ENCODE measurements at places on chromosomes 2 and 18. TPM values are rescaled to one million over a fixed set of nuclear protein-coding genes. Genes with fewer than 3 reads are reported as not detected.

DNA sequence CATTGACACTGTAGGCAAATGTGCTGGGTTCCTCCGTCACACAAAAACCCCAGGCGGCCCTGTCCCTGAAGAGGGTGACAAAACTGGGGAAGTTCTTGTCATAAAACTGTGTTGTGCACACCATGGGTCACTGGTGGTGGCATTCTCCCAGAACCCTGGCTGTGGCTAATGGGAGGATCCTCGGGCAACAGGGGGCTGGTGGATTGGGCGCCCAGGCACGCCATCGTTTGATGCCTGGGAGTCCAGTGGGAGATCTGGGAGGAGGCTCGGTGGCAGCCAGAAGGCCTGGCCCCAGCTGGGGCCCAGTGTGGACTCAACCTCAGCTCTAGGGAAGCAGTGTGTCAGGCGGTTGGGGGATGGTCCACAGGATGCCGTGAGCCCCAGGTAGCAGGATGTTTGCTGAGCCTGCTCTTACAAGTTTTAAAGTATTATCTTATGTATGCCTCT, 140.7 kb downstream of the ACOXL start:
- H3K36me3 ChIP-seq, result peaks cover 4% of the 10 kb centered on the region
- H3K27me3 ChIP-seq, result peaks cover 6% of the 10 kb centered on the region
- H3K4me3 ChIP-seq, result peak overlapping the region; percentile 51
- DNase-seq, result no peak
- peak overlapping the region; percentile 80 for H3K27ac ChIP-seq

GRCh38 chr18:50441501-50441900, 66.7 kb downstream of the SKA1 start:
- H3K27me3 ChIP-seq, result peaks cover 3% of the 10 kb centered on the region
- no peak for DNase-seq
- H3K36me3 ChIP-seq, result no peaks in the 10 kb centered on the region
- no peaks in the 10 kb centered on the region for H3K4me1 ChIP-seq
- no peak overlapping the region for H3K4me3 ChIP-seq
- H3K27ac ChIP-seq, result no peak overlapping the region

DNA sequence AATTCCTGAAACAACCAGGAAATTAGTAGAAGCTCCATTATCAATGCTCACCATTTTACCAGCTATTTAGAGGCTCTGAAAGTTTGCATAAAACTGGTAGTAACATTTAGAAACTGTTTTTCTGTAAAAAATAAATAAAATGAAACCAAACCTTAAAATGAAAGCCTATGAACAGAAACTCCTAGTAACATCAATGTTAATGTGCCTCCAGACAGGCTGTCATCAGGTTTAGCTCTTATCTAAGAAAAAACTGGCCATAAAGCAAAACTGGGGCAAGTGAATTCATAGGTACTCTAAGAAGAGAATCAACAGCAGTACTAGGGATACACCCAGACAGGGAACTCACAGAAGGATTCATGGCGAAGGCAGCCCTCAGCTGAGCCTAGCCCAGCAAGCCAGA, 8.0 kb downstream of the E2F6 start:
- peaks cover 19% of the 10 kb centered on the region for H3K4me1 ChIP-seq
- no peak for DNase-seq
- H3K4me3 ChIP-seq, result no peak overlapping the region
- H3K27ac ChIP-seq, result no peak overlapping the region

GRCh38 chr18:69399253-69399652, 1.4 kb upstream of the DOK6 start:
- H3K4me3 ChIP-seq, result no peak overlapping the region
- peaks cover 6% of the 10 kb centered on the region for H3K36me3 ChIP-seq
- H3K27ac ChIP-seq, result no peak overlapping the region

- H3K36me3 ChIP-seq, result no peaks in the 10 kb centered on the region
- peaks cover 18% of the 10 kb centered on the region for H3K4me1 ChIP-seq
- peaks cover 52% of the 10 kb centered on the region for H3K27me3 ChIP-seq
- DNase-seq, result no peak
Measured at GRCh38 chr2:101150306-101151145, 656 bp downstream of the TBC1D8 start.

GRCh38 chr18:9803063-9803697, 82.6 kb upstream of the TXNDC2 start:
- peaks cover 10% of the 10 kb centered on the region for H3K27me3 ChIP-seq
- no peaks in the 10 kb centered on the region for H3K4me1 ChIP-seq
- H3K27ac ChIP-seq, result no peak overlapping the region
- no peaks in the 10 kb centered on the region for H3K36me3 ChIP-seq

- no peak for DNase-seq
- no peaks in the 10 kb centered on the region for H3K4me1 ChIP-seq
- H3K4me3 ChIP-seq, result no peak overlapping the region
- H3K27me3 ChIP-seq, result no peaks in the 10 kb centered on the region
- peaks cover 23% of the 10 kb centered on the region for H3K36me3 ChIP-seq
- no peak overlapping the region for H3K27ac ChIP-seq
Measured at GRCh38 chr2:46643493-46643892, 164.1 kb downstream of the TMEM247 start.

- peaks cover 4% of the 10 kb centered on the region for H3K36me3 ChIP-seq
- no peak overlapping the region for H3K4me3 ChIP-seq
- no peak for DNase-seq
- no peaks in the 10 kb centered on the region for H3K4me1 ChIP-seq
Measured at GRCh38 chr18:71049893-71050292, 761.0 kb downstream of the SOCS6 start.

DNA sequence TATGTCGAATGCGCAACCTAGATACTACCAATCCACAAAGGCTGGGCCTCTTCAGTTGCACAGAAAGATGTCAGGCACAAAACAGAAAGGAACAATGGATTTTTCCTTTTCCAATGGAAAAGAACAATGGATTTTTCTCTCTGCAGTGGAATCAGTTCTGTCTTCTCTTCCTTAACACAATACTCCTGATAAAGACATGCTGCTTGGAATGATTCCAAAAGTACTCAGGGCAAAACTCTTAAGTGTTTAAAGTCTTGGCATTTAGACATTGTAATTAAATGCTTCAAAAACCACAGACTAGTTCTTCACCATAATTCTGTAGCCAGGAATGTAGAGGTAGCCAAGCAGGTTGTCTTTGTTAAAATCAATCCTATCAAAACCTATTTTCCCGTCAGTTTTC, 46.7 kb upstream of the FLACC1 start:
- peaks cover 11% of the 10 kb centered on the region for H3K4me1 ChIP-seq
- no peak overlapping the region for H3K4me3 ChIP-seq
- DNase-seq, result no peak
- H3K27me3 ChIP-seq, result no peaks in the 10 kb centered on the region
- H3K36me3 ChIP-seq, result no peaks in the 10 kb centered on the region
- H3K27ac ChIP-seq, result peak overlapping the region; percentile 5

DNA sequence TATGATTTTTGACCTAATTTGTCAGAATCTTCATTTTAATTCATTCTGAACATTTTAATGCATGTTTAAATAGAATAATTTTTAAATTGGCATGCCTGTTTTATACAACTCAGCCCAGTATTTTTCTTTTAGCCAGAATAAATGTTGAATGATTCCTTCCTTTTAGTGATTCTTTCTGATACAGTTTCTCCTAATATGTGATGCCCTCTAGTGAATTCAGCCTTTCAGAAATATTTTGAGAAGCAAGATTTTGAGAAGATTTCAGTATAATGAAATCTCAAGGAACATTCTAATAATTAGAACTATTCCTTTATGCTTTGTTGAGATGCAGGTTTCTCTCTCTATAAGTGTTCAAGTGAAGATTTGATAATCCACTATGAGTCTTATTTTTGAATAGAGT, 28.5 kb downstream of the LCLAT1 start:
- no peaks in the 10 kb centered on the region for H3K27me3 ChIP-seq
- no peak overlapping the region for H3K4me3 ChIP-seq
- H3K27ac ChIP-seq, result no peak overlapping the region
- no peak for DNase-seq
- H3K4me1 ChIP-seq, result peaks cover 16% of the 10 kb centered on the region

GRCh38 chr2:108378851-108379250, 1.1 kb downstream of the SULT1C4 start:
- no peak overlapping the region for H3K4me3 ChIP-seq
- no peaks in the 10 kb centered on the region for H3K36me3 ChIP-seq
- DNase-seq, result no peak
- no peak overlapping the region for H3K27ac ChIP-seq
- H3K4me1 ChIP-seq, result peaks cover 6% of the 10 kb centered on the region

DNA sequence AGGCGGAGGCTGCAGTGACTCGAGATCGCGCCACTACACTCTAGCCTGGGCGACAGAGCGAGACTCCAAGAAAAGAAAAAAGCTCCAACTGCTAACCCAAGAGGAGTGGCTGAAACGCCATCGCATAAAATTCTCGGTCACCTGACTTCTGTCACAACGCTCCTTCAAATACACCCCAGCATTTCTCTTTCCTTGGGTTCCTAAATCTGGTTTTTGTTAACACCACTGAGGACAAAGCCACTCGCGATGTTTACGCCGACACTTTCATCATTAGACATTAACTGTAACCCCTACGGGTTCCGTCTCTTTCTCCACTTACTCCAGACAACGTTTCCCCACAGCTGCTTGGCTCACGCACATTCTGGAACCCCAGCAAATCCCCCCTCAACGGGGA, 679 bp downstream of the CLK1 start:
- H3K4me1 ChIP-seq, result peaks cover 35% of the 10 kb centered on the region
- H3K36me3 ChIP-seq, result peaks cover 39% of the 10 kb centered on the region
- no peak for DNase-seq
- H3K27ac ChIP-seq, result peak overlapping the region; percentile 96
- H3K27me3 ChIP-seq, result no peaks in the 10 kb centered on the region

- H3K36me3 ChIP-seq, result no peaks in the 10 kb centered on the region
- H3K27me3 ChIP-seq, result no peaks in the 10 kb centered on the region
- no peaks in the 10 kb centered on the region for H3K4me1 ChIP-seq
- no peak overlapping the region for H3K4me3 ChIP-seq
- H3K27ac ChIP-seq, result no peak overlapping the region
Measured at GRCh38 chr18:30439174-30439573, 603.4 kb downstream of the DSC3 start.

DNA sequence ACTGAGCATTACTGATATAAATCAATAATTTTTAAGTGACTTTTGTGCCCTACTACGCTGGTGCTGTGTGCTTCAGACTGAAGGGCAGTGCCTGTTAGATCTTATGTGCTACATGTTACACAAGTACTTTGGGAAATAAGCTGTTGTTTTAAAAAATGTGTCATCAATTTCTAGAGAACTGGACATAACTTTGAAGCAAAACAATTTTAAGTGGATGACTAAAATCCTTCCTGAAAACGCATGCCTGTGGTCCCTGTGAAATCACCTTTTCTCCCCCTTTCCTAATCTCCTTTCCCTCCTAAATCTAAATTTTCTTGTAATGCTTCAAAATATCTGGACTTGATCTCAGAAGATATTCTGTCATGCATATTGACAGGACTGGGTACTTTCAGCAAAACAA, 7.1 kb upstream of the IL1RL1 start:
- H3K4me1 ChIP-seq, result peaks cover 66% of the 10 kb centered on the region
- peaks cover 16% of the 10 kb centered on the region for H3K36me3 ChIP-seq
- H3K27me3 ChIP-seq, result peaks cover 3% of the 10 kb centered on the region
- DNase-seq, result no peak

DNA sequence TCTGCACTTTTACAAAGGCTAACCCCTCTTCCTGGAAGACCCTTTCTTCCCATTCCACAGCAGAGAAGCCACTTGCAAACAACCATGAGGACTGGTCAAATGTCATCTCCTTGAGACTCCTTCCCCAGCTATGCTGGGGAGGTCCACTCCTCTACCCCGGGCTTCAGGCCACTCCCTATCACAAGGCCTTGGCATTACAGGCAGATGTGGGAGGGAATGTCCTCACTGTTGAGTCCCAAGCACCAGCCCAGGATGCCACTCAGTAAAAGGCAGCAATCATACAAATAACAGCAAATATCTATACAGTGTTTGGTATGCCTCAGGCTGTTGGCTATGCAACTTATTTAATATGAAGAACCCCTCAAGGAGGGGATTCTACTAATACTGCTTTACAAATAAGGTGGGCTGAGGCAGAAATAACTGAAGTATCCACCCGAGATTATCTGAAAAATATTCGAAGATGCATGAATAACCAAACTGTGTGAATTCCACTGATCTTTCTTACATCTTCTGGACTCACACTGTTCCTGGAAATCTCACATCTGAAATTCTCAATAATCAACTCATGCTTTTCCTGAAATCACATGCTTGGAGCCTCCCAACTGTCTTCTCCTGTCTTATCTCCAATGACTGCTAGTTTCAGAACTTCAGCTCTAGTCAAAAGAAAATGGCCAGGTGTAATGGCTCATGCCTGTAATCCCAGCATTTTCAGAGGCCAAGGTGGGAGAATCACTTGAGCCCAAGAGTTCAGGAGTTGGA, 226.3 kb downstream of the TCF4 start:
- DNase-seq, result no peak
- no peaks in the 10 kb centered on the region for H3K27me3 ChIP-seq
- no peaks in the 10 kb centered on the region for H3K4me1 ChIP-seq
- no peak overlapping the region for H3K4me3 ChIP-seq
- no peak overlapping the region for H3K27ac ChIP-seq
- no peaks in the 10 kb centered on the region for H3K36me3 ChIP-seq

GRCh38 chr2:153074207-153074606, 355.8 kb downstream of the ARL6IP6 start:
- no peaks in the 10 kb centered on the region for H3K27me3 ChIP-seq
- H3K27ac ChIP-seq, result no peak overlapping the region
- H3K4me1 ChIP-seq, result no peaks in the 10 kb centered on the region
- no peak overlapping the region for H3K4me3 ChIP-seq
- no peaks in the 10 kb centered on the region for H3K36me3 ChIP-seq

GRCh38 chr2:145315053-145315452, 795.1 kb upstream of the ZEB2 start:
- no peak overlapping the region for H3K27ac ChIP-seq
- H3K4me1 ChIP-seq, result no peaks in the 10 kb centered on the region
- H3K27me3 ChIP-seq, result peaks cover 14% of the 10 kb centered on the region
- H3K36me3 ChIP-seq, result no peaks in the 10 kb centered on the region
- DNase-seq, result no peak

DNA sequence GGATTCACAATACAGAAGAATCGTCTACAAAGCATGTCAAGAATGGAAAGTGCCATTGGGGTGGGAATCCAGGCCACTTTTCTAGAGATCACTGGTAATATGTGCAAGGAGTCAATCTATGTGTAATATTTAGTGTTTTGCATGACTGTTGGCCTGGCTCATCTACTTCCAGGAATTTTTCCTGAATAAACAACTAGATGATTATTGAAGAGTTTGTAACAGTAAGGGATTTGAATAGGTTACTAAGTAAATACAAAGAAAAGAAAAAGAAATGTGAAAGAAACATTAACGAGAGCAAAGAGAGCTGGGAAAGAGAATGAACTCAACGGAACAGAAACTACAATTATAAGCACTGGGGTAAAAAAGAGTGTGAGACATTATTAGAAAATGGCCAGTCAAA, 406.0 kb downstream of the TGIF1 start:
- H3K36me3 ChIP-seq, result no peaks in the 10 kb centered on the region
- no peak overlapping the region for H3K27ac ChIP-seq
- H3K4me3 ChIP-seq, result no peak overlapping the region
- peaks cover 22% of the 10 kb centered on the region for H3K27me3 ChIP-seq

Gene MYO5B
- total RNA-seq, result not detected

Gene C1QL2
- not detected for total RNA-seq

Gene IL1RL1
- total RNA-seq, result 36.3 TPM

Gene HRH4
- 0.53 TPM for total RNA-seq

Gene CCL20
- total RNA-seq, result not detected

Gene LYG1
- 1.8 TPM for total RNA-seq

Gene SLC38A11
- not detected for total RNA-seq

Gene AP1S3
- 5.6 TPM for total RNA-seq

Gene NTSR2
- not detected for total RNA-seq

Measured in natural killer cell treated with Interleukin-12 subunit alpha and Interleukin-12 subunit beta and Interleukin-15 and Interleukin-18, amount 100 ng/mL, for 72 hours (primary cell).